ENCODE measurements at places on chromosomes 1 and 21. TPM values are rescaled to one million over a fixed set of nuclear protein-coding genes. Genes with fewer than 3 reads are reported as not detected.

Gene CLEC20A
- not detected for total RNA-seq

Gene PLEKHA6
- total RNA-seq: not detected

Gene CEP104
- 17.5 TPM for total RNA-seq

Gene EDARADD
- total RNA-seq: 2.3 TPM

Gene SPRR1B
- total RNA-seq: not detected

Gene ARL8A
- 17.0 TPM for total RNA-seq

Gene EMC1
- 63.9 TPM for total RNA-seq

Gene CHODL
- total RNA-seq: 5.5 TPM

GRCh38 chr1:244064621-244065020, 13.5 kb downstream of the ZBTB18 start:
- DNase-seq: peak; percentile 53

DNA sequence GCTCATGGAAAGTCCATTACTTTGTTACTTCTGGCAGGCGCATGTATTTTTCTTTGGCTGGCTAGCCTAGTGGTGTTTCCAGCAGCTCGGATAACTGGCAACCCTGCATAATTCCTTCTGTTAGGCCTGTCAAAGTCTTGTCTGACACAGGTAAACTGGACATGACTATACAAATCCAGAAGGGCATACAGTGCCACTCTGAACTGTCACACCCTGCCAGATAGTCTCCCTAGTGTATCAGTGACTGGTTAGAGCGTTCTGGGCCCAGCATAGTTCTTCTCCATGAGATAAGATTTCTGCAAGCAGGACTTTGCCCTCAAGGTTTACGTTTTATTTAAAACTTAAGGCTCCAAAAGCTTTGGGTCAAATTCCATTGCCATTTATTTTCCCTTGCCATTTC, 177.7 kb upstream of the GORAB start:
- DNase-seq: no peak

DNA sequence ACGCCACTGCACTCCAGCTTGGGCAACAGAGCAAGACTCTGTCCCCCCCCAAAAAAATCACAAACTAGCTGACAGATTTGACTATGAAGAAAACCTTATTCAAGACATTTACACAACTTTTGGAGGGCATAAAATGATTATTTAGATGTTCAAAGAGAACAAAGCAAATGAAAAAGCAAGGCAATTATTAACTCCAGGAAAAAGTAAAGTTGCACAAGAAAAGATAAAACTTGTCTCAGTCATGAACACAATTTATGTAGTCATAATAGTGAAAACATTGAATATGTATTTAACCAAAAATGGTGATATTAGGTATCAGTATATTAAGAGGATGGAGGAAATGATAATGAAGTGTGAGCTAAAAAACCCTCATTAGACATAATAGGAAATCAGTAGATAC, 11.9 kb upstream of the TARDBP start:
- DNase-seq: no peak

DNA sequence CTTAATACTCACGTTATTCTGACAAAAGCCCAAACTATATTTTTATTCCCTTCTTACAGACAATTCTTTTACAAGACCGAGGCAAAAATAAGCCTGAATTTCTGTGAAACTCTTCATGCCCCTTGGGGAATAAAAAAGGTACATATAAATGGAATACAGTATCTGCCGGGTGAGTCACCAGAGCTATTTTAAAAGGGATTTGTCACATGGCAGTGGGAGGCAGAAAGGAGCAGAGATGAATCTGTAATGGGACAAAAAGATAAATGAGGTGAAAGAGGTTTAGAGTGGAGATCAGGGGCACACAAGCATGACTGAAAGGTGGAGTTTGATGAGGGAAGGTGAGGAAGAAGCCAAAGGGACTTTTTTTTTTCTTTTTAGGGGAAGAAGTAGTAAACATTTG, 8.8 kb downstream of the XCL1 start:
- DNase-seq: no peak

- DNase-seq: no peak
These were observed 53.8 kb upstream of the TARDBP start for GRCh38 chr1:10958614-10959013.

DNA sequence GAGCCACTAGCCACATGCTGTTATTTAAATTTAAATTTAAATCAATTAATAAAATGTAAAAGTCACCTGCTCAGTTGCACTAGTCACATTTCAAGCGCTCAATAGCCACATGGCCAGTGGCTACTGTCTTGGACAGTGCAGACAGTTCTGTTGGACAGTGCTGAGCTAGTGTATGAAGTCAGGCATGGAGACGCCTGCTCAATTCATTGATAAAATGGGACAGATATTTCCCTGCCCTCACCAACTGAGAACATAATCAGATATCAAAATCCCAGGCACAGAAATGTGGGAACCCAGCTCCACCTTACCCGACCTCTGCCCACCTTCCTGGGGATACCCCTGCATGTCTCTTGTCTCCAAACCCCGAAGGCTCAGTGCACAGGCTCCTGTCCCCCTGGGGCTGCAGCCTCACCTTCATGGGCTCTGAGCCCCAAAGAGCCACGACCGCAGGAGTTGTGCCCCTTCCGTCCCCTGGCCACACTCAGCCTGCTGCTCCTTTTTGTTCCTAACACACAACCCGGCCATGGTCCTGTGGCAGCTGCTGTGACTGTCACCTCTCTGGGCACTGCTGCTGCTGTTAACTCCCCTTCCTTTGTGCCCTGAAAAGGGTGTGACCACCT, 63.5 kb downstream of the TCP10L start:
- no peak for DNase-seq

GRCh38 chr1:151799179-151800022, 5.8 kb downstream of the LINGO4 start:
- DNase-seq: no peak

DNA sequence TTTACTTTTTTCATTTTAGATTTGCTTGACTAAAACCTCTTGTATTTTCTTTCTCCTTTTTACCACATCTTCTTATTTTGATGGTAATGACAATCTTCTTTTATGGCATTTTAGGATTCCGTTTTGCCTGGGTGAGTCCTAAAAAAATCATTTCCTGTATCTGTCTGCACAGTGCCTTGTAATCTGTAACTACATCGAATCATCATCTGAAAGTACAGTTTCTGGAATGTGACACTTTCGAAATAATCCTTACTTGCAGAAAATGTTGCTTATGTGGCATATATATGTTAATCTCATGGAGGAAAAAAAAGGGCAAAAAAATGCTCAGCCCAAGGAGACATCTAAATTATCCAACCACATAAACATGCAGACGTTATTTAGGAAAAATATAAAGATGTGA, 29.0 kb downstream of the GREM2 start:
- DNase-seq: no peak

DNA sequence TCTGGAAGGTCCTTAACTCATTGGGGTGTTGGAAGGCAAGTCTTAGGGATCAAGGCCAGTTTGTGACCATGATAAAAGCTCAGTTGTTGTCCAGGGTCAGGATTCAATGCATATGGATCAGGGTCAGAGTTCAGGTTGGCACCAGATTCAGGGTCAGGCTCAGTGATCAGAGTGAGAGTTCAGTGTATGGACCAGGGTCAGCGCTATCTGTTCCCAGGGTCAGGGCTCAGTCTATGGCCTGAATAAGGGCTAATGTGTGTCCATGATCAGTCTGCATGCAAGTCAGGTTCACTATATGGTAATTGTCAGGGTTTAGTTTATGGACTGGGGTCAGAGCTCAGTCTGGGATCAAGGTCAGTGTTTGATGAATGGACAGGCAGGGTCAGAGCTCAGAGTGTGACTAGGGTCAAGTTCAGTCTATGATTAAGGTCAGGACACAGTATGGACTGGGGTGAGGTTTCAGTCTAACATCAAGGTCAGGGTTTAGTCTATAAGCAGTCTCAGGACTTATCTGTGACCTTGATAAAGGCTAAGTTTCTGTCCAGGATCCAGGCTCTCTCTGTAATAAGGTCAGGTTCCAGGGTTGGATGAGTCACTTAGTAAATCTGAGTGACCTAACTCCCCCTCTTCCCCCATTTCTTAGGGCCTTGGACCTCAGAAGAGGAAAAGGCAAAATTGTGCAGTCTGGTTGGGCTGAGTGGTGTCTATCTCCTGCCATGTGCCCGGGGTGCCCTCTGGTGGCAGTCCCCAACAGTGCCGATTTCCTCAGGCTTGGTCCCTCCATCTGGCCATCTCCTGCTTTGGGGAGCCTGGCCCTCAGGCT, 23.8 kb downstream of the KNCN start:
- DNase-seq: peak; percentile 85

DNA sequence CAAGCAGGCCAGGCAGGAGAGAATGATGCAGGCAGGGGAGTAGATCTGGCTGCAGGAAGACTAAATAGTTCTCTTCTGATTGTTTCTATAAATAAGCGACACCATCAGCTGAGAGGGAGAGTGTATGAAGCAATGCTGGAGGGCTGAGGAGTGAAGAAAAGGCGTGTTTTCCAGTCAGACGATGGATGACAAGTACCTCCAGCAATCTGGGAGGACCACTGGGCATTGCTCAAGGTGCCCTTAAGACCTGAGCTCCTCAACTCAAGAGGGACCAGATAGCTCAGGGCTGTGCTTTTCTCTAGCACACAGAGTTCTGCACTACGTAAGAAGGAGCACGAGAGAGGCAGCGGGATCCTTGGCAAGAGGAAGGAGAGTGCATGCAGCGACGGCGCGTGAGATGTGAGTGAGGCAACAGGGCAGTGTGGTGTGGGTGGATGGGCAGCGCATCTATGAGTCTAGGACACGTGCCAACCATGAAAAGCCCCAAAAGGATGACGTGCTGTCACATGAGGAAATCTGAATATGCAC, 36.0 kb downstream of the PABPC4 start:
- DNase-seq: peak; percentile 10

DNA sequence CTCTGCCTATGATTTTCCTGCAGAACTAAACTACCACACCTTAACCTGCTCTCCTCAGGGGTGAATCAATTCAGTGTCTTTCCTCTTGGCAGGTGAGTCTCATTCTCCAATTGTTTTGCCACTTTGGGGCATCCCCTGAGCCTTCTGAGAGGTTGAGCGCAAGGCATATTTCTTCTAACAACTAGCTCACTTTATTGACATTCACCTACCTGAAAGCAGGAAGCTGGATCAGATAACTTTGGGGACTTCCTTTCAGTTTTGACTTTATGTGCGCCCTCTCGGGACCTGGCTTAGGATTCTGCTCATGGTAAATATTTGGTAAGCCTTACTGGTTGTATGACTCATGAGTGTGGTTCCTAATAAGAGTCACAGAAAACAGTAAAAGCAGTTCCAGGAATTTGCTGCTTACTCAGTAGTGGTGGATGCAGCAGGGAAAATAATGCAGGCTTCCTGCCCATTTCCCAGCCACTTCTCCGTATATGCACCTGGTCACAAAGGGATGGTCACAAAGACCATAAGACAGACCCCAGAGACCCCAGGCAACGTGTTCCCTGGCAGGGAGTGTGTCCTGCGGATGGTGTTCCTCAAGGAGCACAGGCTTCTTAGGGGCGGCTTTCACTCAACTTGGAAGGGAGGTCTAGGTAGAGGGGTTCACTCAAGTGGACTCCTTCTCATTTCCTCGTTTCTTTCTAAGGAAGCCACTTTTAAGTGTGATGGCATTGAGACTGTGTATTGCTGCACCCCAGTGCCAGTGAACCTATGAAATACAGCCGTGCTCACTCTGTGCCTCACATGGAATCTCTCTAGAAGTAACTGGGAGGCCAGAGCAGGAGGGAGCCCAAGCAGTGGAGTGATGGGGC, 22.0 kb upstream of the BATF3 start:
- DNase-seq: no peak
